ENCODE measurements at places on chromosomes 6 and 20. TPM values are rescaled to one million over a fixed set of nuclear protein-coding genes. Genes with fewer than 3 reads are reported as not detected.

GRCh38 chr6:167995302-167995701 lies 2.2 kb upstream of the KIF25 start:
- ATAC-seq = no peak

GRCh38 chr6:8904754-8905153 lies 469.4 kb upstream of the SLC35B3 start:
- no peak for ATAC-seq

GRCh38 chr6:143064951-143065683 lies 4.4 kb downstream of the AIG1 start:
- no peak for ATAC-seq

- peak; percentile 30 for ATAC-seq
Observed at GRCh38 chr6:161080263-161080970, 88.8 kb downstream of the MAP3K4 start.

GRCh38 chr6:143451531-143451930 lies 926 bp downstream of the PEX3 start:
- no peak for ATAC-seq

GRCh38 chr6:147037881-147038280 lies 166.3 kb upstream of the STXBP5 start:
- ATAC-seq = no peak

DNA sequence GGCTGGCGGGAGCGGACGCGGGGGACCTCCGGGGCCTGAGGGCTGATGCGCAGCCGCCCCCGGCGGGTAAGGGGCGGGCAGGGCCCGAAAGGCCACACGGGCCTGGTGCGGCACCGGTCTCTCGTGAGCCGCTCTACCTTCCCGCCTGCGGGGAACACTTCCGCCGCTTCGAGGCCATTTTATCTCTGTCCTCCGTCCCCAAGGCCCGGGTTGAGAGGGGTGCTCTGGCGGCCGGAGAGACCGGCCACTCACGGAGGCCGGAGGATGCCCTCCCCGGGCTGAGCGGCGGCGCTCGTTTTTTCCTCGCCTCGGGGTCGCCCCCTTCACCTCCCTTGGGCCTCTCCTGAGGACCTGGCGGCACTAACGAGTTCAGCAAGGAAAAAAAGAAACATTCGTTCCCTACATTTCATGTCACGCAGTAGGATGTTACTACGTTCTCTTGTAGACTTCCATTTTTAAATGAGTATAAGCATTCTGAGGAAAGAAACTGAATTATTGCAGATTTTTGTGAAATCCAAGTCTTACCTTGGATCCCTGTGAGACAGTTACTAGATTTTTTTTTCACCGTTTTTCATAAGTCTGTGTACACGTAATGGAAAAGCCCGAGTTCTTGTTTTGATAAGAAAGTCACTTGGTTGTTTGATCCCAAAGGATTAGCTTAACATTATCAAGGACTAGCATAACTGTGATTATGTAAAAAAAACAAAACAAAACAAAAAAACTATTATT lies 575 bp downstream of the WTAP start:
- peak; percentile 33 for ATAC-seq

- no peak for ATAC-seq
Observed at GRCh38 chr6:169312658-169313346, 59.2 kb upstream of the THBS2 start.

GRCh38 chr20:58264271-58264670 lies 35.8 kb upstream of the ANKRD60 start:
- no peak for ATAC-seq

- no peak for ATAC-seq
Observed at GRCh38 chr6:25154034-25154596, 125.1 kb upstream of the CARMIL1 start.

GRCh38 chr6:7261852-7262461 lies 51.0 kb downstream of the SSR1 start:
- ATAC-seq = no peak

DNA sequence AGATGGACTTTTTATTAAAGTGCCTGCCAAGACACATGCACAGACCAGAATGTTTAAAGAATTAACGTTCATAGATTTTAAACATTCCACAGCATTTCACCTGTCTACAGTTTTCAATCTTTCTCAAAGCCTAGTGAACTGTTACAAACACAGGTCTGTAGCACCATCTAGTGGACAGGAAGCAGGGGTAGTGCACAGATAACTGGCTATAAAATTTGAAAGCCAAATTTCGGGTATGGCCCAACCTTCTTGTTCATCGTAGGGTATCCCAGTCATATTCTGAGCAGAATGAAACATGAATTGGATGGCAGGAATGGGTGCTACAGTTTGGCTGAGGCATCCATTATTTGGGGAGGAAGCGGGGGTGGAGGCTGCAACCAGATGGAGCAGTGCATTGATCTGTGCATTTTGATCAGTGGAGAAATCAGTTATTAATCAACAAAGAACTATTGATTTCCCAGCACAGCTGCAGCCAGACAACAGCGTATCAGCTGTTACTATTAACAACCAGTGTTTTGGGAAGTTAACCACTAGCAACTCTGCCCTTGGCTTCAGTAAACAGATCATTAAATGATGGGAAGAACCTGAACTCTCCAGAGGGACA lies 56.1 kb upstream of the B3GAT2 start:
- ATAC-seq = peak; percentile 60

- no peak for ATAC-seq
Observed at GRCh38 chr20:21796059-21796458, 90.6 kb downstream of the PAX1 start.

- no peak for ATAC-seq
Observed at GRCh38 chr6:36029464-36029863, 1.9 kb downstream of the MAPK14 start.

The RAET1E gene
- total RNA-seq = 0.99 TPM

The LAMA4 gene
- not detected for total RNA-seq

The KCNK16 gene
- total RNA-seq = not detected

The RHAG gene
- not detected for total RNA-seq

The RNF182 gene
- total RNA-seq = not detected

The ZNFX1 gene
- 32.8 TPM for total RNA-seq

The NKX2-2 gene
- total RNA-seq = not detected

All from activated T-helper 17 cell treated with anti-CD3 and anti-CD28 coated beads, Interleukin-2, amount 50 U/mL, for 72 hours (primary cell).